ENCODE measurements at places on chromosomes 3 and 15.

- DNase-seq = no peak
Observed at GRCh38 chr3:116741467-116741866, 31.9 kb downstream of the TUSC7 start.

DNA sequence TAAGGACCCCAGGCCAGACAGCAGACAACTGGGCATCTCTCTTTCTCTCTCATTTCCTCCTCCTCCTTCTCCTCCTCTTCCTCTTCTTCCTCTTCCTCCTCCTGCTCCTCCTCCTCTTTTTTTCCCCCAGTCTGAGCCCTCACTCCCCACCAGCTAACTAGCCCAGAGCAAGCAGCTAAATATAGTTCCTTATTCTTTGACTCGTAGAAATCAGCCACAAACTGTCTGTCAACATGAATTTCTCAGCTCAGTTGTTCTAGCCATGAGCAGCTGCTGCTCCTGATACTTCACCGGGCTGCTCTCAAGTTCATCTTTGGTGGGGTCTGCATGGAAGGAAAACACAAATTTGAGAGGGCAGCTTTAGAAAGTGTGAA, 19.2 kb upstream of the LOXL1 start:
- no peak for DNase-seq

GRCh38 chr3:179716811-179717210, 64.0 kb downstream of the USP13 start:
- DNase-seq = no peak

GRCh38 chr15:64251658-64252057, 88.8 kb upstream of the PPIB start:
- DNase-seq = no peak

- no peak for DNase-seq
Observed at GRCh38 chr3:42090973-42091731, at the start of gene TRAK1. Gene TRAK1, plus strand, starts transcription at chr3:42091357. Its CDS starts 113 bp downstream, at chr3:42091470.

DNA sequence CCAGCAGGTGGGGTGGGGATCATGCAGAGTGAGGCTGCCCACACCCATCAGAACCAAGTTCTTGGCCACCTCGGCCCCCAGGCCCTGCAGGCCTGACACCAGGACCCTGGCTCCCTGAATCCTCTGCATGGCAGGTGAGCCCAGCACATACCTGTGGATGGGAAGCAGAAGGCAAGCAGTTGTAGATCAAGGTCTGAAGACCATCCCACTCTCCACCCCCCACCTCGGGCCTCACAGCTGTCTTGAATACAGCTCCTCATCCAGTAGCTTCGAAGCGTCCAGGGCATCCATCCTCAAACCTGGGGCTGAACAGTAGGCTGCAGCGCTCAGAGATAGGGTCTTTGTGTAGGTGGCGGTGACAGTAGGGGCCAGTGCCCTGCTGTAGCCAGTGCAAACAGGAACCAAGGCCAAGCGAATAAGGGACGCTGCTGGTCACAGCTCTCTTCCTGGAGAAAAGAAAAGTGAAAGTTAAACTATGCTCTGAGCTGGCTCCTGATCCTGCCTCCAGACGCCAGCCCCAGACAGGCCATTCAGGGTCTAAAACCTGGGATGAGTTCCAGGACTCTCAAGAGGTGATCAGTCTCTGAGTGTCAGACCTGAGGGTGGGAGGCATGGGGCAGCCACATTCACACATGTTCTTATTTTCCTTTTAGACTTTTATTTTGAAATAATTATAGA, at the start of gene UBA7:
UBA7 (minus strand) TSS at position 457 of the 678 bp plus-strand sequence; CDS start at position 291, 166 bp downstream.
- DNase-seq = no peak

GRCh38 chr3:177050501-177051237, 146.6 kb downstream of the TBL1XR1 start:
- DNase-seq = no peak

- DNase-seq = no peak
Observed at GRCh38 chr15:51499379-51499976, 123.1 kb downstream of the DMXL2 start.

DNA sequence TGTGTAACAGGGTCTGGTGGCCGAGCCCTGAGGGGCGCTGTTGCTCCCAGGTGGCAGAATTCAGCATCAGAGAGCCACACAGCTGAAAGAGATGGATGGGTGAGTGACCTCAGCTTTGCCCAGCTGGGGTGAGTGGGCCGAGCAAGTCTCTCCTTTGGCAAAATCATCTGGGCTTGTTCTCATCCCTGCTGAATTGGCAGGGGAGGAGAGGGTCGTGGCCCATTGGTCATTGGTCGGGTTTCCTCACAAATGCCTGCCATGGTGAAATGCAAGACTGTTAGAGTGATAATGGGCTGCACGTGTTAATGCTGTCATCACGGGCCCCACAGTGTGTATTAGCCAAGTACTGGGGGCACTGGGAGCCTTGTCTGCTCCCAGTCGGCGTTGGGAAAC, 15.9 kb downstream of the ABHD2 start:
- no peak for DNase-seq

- DNase-seq = no peak
Observed at GRCh38 chr3:72554689-72555088, 293.6 kb downstream of the SHQ1 start.

- DNase-seq = no peak
Observed at GRCh38 chr15:88529021-88529630, 17.4 kb downstream of the DET1 start.

- DNase-seq = no peak
Observed at GRCh38 chr3:59935025-59935424, 885.2 kb upstream of the CFAP20DC start.

- no peak for DNase-seq
Observed at GRCh38 chr15:58330741-58331559, 100.8 kb upstream of the LIPC start.

- no peak for DNase-seq
Observed at GRCh38 chr15:31343831-31344230, 17.2 kb downstream of the KLF13 start.

DNA sequence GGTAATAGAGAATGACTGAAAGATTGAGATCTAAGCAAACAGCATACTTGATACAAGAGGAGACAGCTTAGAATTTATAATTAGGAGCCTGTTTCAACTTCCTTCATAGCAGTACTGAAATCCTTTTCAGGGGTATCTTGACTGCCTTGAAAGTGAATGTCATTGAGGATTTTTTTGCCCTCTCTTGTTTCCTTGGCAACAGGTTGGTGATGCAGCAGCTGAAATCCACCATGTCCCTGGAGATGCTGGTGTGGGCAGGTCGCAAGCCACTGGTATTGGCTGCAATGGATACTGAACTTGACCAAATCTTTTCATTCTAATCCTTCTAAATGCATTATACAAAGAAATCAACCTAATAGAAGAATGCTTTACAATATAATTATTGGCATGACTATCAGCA, 59.3 kb upstream of the GAP43 start:
- no peak for DNase-seq

DNA sequence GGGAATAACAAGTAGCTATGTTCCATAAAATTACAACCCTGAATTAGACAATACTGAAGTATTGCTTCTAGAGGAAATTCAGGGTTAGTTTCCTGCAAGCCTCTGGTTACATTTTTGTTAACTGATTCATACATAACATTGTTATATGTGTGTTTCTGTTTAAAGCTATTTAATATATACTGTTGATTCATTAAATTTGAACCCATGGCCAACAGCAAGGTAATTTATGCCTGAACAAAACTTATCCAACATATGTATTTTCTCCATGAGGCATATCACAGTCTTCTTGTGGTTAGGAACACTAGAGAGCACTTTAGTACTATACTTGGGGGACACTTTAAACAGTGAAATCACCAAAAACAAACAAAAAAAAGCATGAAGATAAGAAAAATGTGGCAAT, 47.7 kb upstream of the PTX3 start:
- DNase-seq = no peak

Data from left forelimb (tissue), 1 donor.